ENCODE measurements at places on chromosomes 1 and 21.

GRCh38 chr21:22277341-22277740 lies 1279.1 kb downstream of the NCAM2 start:
- DNase-seq: no peak

DNA sequence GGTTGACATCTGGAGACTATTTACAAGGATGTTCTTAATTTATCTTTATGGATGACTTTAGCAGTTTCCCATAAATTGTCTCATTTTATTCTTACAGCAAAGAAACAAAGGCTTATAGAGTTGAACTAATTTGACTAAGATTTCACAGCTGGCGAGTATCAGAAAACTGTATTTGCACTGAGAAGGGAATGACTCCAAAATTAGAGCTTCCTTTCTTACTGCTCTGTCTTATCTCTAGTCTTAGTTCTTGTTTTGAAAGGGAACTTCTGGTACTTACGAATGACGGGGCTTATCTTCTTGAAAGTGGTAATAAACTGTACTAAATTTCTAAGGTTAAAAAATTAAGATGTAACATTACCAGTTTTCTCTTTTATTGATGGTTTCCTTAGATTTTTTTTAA lies 13.6 kb downstream of the CNST start:
- DNase-seq: peak; percentile 41

DNA sequence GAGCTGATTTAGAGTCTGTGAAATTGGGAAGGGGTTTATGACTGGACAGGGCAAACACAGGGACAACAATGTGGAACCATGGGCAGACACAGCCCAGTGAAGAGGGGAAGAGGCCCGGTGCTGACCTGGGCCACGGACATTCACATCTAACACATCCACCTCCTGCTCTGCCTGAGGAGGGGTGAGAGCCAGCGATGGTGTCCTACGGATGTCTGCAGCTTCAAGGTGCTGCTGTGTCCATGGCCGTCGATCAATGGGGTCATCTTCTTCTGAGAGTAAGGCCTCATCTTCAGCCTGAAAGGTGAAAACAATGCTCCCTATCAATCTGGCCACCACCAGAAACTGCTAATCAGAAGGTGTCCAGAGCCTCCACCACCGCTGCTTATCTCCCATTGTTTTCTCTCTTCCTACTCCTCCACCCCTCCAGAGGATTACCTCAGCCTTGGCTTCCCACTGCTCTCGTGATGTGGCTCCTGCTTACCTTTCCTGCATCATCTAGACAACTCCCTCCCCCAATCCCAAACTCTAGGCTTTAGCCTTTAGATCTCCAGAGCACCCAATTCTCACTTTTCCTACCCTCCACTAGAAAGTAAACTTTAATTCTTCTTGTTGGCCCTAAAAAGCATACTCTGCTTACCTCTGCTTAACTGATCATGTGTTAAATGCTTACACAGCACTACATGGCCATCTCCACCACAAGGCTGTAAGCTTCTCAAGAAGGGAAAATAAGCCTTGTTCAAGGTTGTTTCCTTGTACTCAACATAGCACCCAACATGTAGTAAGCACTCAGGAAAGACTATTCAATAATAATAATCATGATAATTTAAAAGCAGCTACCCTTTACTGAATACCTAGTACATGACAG lies 24.0 kb upstream of the ADAM30 start:
- DNase-seq: no peak

- DNase-seq: peak; percentile 22
These were observed 595 bp downstream of the AK2 start for GRCh38 chr1:33036051-33036525.

DNA sequence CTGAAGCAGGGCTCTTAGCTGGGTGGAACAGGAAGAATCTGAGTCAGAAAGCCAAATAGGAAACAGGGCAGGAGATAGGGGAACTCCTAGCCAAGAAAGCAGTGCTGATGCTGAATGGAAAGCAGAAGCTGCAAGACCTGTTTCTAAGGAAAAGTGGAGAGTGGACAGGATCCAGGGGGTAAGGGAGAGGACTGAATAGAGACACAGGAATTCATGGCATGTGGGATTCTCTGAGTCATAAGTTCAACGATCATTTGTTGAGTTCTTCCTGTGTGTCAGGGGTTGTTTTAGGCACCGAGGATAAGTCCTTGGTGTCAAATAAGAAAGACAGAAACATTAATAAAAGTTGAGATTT lies 153.8 kb upstream of the FGGY start:
- DNase-seq: peak; percentile 89

DNA sequence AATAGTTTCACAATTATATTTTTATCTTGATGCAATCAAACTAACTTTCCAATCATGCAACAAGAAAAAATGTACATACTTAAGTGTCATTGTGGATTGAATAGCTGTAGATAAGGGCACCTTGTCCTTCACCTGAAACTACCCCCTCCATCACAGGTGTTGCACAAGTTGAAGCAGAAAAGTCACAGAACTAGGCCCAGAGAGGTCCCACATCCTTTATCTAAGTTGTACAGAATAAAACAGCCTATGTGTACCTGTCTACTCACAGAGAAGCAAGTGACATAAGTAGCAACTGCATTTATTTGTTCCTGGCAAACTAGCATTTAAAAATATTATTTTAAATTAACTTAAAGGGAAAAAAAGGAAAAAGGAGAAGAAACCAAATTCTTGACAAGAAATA lies 256.8 kb downstream of the FAF1 start:
- DNase-seq: no peak

DNA sequence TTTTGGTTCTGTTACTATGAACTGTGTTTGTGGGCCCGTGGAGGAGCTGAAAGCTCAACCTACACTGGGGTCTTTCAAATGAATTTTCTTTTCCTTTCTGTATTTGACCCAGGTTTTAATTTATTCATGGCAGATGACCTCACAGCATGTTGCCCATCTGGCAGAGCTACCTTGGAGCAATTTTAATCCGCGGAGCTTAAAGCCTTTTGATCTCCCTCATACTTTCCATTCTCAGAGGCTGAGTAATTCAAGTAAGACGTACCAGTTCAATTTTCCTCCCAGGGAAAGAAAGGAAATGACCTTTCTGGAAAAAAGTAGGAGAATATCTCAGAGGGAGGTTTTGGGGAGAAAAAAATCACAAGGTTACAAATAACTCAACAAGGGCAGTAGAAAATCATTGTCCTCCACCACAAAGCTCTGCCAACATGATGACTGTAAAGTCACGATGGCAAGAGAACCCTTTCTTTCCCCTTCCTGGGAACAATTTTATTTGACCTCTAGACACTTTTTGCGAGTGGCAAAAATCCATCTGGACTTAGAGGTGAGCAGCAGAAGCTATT lies 21.6 kb upstream of the PCP4 start:
- no peak for DNase-seq

DNA sequence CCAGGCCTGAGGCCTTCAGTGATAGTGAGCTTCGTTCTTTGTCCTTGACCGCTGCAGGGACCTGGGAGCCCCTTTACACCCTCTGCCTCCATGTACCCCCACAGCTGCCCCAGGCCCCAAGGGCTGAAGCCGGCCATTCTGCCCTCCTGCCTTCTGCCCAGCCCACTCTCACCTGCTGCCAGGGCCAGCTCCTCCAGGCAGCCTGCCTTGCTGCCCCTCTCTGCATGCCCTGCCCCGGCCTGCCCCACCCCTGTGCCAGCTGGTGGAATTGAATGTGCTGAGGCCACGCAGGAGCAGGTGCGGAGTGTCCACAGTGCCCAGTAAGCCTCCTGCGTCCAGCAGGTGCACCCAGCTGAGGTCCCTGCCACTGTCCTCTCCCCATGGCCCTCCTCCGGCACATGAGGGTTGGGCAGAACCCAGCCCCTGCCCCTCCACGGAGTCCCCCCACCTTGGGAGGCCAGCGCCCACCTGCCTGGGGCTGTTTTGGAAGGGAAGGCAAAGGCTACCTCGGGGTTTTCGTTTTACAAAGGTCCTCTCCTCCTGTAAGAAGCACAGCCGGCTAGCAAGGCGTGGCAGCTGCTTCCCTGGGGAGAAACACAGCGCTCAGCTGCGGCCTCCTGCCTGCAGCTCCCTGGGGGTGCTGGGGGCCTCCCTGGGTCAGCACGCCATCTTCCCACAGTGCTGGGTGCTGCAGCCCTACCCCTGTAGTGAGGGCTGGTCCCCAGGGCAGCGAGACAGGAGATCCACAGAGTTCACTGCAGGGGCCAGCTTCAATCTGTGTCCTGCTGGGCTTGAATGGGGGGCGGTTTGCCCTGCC lies 21.0 kb downstream of the MMEL1 start:
- DNase-seq: no peak

DNA sequence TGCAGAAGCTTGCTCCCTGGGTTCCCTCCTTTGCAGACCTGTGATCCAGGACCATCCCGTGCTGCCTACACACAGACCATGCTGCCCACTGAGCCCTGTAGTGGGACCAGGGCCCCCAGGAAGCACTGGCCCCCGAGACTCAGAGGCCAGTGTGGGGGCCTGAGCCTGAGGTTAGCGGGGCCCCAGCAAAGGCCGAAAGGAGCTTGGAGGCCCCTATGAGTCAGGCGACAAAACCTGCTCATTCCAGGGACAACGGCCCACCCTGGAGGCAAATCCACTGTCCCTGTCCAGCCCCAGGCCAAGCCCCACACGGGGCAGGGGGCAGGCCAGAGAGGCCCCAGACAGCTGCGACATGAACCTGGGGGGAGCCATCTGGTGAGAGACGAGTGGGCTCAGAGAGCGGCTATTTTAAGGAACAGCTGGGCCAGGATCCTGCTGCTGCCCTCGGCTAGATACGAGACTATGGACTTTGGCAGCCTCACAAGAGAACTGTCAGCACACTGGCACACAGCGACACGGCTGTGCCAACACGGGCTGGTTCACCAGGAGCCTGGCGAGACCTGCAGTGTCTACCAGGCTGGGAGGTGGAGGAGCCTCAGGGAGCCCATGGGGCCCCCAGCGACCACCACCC lies 74.7 kb downstream of the ARHGEF16 start:
- DNase-seq: no peak

DNA sequence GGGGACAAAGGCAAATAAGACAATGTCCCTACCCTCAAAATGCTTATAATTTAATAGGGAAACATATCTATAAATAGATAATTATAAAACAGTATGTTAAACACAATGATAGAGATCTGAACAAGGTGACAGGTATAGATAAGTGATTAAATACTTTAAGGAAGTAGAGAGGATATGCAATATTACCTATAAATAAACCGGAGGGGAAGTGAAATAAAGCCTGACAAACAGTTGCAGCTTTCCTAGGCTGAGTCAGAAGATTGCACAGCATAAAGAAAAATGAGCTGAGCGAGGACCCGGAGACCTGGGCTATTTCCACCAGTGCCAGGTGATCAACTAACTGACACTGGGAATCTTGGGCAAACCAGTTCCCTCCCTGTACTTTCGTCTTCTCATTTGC lies 11.5 kb upstream of the PSRC1 start:
- no peak for DNase-seq

DNA sequence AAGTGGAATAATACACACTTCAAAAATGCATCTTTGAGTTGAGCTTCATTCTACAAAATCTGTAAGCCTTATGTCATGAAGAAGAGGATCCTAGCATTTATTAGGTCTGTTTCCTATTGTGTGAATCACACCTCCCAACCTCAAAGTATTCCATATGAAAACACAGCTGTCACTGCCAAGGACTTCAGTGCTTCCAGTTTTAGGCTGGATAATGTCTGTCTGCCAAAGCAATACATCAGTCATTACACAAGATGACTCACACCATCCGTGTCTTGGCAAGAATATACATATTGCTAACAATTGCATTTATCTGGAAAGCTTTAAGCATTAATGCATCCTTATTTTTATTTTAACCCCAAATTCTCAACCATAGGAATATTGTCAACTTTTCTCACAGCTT lies 125.7 kb upstream of the TMPRSS15 start:
- DNase-seq: no peak

GRCh38 chr21:45837936-45838335 lies 143.6 kb upstream of the COL6A1 start:
- no peak for DNase-seq

- DNase-seq: no peak
These were observed 46.4 kb downstream of the ELF3 start for GRCh38 chr1:202056644-202057334.
